ENCODE measurements at places on chromosomes 12 and 14.

GRCh38 chr14:30874120-30874998 lies at the start of gene COCH:
Gene COCH (plus strand): TSS chr14:30874559. CDS start chr14:30874939, 380 bp downstream.
- no peak for DNase-seq

GRCh38 chr12:132124766-132125425 lies 19.2 kb downstream of the DDX51 start:
- no peak for DNase-seq

DNA sequence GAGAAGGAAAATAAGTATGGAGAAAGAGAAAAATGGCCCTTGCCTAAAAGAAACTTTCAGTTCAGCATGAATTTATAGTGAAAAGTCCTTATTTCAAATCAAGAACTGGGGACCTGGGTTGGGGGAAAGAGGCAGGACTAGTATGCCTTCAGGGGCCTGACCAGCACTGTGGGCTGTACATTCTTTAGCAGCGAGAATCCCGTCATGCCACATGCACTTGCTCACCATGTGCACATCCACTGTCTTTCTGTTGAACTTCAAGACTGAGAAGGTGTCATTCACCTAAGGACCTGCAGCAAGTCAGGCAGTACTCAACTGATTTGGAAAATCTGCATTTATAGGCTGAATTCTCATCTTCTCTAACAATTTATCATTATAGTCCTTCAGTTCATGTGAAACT lies 50.2 kb downstream of the RAB35 start:
- DNase-seq, result peak; percentile 33

DNA sequence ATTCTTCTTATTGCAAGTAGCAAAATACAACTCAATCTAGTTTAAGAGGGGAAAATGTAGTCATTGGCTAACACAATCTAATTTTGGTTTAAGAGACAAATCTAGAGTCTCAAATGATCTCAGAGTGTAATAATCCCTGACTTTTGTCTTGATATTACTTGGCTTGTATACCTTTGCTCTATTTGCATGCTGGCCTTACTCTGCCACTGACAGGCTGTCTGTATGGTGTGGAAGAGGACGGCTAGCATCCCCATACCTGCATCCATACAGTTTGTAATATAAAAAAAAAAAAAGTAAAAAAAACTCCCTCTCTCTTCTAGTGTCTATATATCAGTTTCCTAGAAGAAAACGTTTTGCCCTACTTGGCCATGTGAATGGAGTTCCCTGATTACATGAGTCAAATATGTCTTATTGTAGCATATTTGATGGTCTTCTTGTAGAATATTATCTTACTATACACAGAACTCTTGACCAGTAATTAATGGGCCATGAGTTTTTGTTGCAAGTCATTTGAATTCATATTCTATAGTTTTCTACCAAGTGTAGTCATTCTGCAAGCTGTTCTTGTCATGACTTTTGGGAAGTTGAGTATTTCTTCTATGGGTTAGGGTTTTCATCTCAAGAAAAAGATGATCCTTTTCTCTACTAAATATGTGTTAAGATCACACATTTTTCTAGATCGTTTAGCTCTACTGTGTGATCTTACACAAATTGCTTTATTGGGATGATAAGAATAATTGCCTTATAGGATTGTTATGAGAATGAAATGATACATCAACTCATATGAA lies 8.2 kb downstream of the HIF1A start:
- no peak for DNase-seq

DNA sequence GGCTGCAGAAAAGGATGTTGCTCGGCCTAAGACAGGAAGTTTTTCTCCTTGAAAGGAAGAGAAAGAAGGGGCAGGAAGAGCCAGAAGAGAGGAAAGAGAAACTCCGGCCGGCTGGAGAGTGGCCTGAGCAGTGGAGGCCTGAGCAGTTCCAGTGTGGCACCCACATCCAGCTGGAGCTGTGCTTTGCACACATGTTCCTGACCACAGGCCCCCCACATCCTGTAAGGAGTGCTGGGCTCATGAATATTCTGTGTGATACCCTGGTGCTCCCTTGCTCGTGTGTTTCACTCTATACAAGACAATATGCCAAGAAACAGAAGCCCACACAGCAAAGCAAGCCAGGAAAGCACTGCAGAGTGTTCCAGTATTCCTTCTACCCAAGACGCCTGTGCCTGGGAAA lies 27.1 kb downstream of the POLE start:
- DNase-seq, result no peak

DNA sequence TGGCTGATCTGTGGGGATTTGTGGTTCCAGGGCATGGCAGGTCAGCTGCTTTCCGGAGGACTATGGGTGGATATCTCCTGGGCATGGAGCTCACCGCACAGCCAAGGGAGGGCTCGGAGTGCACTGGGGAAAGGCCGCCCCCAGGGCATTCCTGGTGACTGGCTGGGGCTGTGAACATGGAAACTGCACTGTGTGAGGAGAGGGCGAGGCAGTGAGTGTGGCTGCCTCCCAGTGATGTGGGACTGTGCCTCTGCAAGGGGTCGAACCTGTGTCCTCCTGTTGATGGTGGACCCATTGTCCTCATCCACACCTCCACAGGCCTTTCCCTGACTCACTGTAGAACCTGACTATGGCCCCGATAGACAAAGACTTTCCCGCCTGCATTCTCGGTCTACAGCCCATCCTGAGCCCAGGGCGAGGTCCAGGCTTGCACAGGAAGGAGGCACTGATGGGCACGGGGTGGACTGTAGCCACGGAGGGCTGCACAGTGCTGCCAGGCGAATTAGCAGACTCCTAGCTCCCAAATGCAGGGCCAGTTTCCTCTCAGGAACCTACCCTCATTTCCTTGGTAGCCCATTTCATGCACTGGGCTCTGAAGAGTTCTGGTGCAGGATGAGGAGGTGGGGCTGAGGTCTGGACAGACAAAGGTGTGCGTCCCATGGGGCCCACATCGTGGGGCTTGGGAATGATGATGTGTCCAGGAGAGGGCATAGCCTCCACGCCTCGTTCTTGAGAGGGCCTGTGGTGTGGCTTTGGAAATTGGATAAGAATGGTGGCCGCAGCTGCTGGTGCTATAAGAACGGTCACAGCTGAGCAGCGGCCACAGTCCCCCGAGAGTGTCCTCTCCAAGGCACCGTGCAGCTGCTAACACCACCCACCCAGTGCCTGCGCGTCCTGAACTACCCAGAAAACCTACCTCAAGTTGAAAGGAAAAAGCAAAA lies 415.1 kb downstream of the TMEM121 start:
- no peak for DNase-seq

GRCh38 chr12:9049520-9050133 lies 60.3 kb downstream of the KLRG1 start:
- peak; percentile 31 for DNase-seq

- DNase-seq, result no peak
Observed at GRCh38 chr12:52206304-52207040, 14.7 kb upstream of the KRT80 start.

DNA sequence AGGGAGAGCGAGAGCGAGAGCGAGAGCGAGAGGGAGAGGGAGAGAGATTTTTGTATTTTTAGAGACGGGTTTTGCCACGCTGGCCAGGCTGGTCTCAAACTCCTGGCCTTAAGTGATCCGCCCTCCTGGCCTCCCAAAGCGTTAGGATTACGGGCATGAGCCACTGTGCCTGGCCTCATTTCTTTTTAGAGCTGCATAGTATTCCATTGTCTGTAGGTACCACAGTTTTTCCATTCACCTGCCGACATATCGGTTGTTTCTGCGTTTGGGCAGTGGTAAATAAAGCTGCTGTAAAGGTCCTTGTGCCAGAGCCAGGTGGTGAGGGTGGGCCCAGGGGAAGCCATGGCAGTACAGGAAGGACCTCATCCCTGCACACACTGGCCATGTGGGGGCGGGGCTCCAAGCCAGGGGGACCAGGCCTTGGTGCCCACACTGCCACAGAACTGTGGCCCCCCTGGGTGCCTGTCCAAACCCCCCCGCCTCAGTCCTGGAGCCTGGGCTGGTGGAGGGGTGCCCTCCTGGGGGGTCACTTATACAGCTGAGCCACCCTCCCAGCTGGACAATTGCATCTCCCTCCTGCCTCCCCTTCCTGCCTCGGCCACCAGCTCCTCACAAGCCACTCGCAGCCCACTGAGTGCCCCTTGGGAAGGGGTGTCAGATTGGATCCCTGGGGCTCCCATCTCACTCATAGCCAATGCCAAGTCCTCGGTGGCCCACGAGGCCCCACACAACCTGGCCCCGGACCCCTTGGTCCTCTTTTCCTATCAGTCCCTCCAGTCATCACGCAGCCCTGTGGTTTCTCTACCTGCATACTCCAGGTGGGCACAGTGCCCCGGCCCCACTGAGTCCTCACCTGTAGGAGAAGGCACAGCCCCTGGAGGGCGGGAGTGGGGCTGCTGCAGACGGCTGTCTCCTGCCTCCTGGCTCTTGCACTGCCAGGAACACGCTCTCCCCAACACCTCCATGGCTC lies 1.7 kb upstream of the PUS1 start:
- no peak for DNase-seq

DNA sequence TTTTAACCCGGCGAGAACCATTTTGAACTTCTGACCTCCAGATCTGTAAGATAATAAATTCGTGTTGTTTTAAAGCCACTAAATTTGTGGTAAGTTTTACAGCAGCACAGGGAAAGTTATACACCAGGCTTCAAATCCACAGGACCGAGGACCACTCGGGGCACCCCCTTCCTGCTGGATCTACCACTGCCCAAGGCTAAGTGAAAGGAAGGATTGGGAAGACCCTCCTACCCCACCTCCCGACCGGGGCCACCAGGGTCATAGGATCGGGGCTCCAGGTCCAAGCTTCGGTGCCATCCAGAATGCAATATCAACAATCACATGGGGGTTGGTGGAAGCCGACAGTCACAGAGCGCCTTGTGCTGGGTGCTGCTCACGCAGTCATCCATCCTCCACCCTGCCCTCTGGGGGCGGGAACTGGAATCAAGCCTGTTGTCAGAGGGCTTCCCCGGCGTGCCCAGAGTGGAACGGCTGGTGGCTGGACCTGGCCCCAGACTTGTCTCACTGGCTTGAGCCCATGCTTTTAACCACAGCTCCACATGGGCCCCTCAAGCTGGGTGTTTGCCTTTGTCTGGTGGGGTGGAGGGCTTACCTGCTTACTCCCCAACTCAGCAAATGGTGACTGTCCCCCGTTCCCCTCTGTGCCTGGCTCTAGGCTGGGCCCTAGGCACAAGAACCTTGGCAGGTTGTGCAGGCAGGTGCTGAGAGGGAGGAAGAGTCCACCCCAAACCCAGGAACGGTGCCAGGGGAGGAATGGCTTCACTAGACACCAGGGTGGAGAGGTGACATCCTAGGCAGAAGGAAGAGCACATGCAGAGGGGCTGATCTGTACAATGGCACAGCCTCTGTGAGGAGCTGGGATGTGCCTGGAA lies 180.3 kb upstream of the RTL1 start:
- DNase-seq, result no peak

GRCh38 chr12:25307818-25308217 lies 57.1 kb upstream of the KRAS start:
- DNase-seq, result no peak
